ENCODE measurements at places on chromosomes 1 and 21.

DNA sequence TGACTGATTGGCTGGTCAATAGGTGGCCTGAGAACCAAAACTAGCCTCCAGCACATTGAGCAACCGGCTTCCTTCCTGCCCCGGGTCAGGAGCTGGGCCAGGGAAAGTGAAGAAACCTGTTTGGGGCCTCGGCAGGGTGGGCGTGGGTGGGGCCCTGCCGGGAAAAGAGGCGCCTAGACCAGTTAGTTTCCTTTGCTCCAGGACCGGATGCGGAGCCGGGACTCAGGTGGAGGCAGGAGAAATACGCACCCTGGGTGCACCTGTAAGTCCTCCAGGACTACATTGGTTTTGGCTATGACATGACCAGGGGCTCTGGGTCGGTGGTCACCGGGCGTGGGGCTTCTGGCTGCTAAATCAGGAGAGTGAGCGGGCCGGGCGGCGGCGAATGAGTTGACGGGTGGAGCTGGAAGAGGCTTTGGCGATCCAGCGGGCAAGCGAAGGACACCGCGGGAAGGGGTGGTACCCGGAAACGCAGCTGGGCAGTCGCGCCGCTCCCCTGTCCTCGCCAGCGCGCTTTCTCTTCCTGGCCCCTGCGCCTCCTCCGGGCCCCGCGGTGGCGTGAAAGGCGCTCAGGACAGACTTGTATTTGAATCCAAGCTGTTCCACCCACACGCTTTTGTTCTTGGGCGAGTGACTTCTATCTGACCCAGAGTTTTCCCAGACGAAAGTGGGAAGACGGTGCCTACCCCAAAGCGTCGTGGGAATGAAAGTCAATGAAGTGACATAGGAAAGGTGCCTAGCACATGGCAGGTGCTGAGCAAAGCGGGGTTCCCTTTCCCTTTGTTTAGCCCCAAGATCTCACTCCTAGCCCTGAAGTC lies 30.6 kb upstream of the JUN start:
- no peaks in the 10 kb centered on the region for H3K36me3 ChIP-seq
- peak overlapping the region; percentile 79 for H3K4me3 ChIP-seq
- no peaks in the 10 kb centered on the region for H3K27me3 ChIP-seq
- no peak for DNase-seq
- peaks cover 37% of the 10 kb centered on the region for H3K4me1 ChIP-seq

GRCh38 chr1:116991918-116992317 lies 9.6 kb upstream of the CD101 start:
- no peak overlapping the region for H3K27ac ChIP-seq
- H3K4me1 ChIP-seq, result peaks cover 11% of the 10 kb centered on the region
- DNase-seq, result no peak
- no peak overlapping the region for H3K4me3 ChIP-seq

GRCh38 chr1:23825762-23826522 lies 713 bp upstream of the HMGCL start:
- peak overlapping the region; percentile 96 for H3K4me3 ChIP-seq
- H3K27me3 ChIP-seq, result no peaks in the 10 kb centered on the region
- no peaks in the 10 kb centered on the region for H3K36me3 ChIP-seq
- H3K27ac ChIP-seq, result peak overlapping the region; percentile 88

DNA sequence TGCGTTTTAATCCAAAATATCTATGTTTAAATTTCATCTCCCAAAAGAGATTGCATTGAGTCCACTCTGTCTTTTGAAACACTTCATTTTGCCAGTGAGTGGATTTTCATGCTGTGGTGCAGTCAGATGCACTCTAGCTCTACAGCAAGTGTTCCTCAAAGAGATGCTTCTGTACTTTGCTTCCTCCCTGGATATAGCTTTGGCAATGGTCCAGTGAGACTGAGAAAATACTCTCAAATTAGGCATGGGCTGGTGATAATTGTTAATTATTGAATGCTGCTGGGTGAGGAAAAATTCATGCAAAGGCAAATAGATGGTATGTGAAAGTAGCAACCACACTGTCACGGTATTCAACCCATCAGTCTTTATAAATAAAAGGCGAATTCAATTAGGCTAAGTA lies 396.9 kb downstream of the ADGRL2 start:
- H3K36me3 ChIP-seq, result no peaks in the 10 kb centered on the region
- no peak for DNase-seq
- no peak overlapping the region for H3K4me3 ChIP-seq
- no peaks in the 10 kb centered on the region for H3K27me3 ChIP-seq

- DNase-seq, result no peak
- H3K27ac ChIP-seq, result no peak overlapping the region
- peaks cover 14% of the 10 kb centered on the region for H3K4me1 ChIP-seq
- no peak overlapping the region for H3K4me3 ChIP-seq
- H3K36me3 ChIP-seq, result no peaks in the 10 kb centered on the region
- H3K27me3 ChIP-seq, result no peaks in the 10 kb centered on the region
These were observed 6.0 kb downstream of the FOXJ3 start for GRCh38 chr1:42328916-42329496.

GRCh38 chr1:214438530-214438929 lies 112.9 kb downstream of the PTPN14 start:
- H3K4me1 ChIP-seq, result peaks cover 5% of the 10 kb centered on the region
- no peak overlapping the region for H3K27ac ChIP-seq
- DNase-seq, result no peak
- no peaks in the 10 kb centered on the region for H3K36me3 ChIP-seq
- H3K27me3 ChIP-seq, result no peaks in the 10 kb centered on the region
- H3K4me3 ChIP-seq, result no peak overlapping the region

DNA sequence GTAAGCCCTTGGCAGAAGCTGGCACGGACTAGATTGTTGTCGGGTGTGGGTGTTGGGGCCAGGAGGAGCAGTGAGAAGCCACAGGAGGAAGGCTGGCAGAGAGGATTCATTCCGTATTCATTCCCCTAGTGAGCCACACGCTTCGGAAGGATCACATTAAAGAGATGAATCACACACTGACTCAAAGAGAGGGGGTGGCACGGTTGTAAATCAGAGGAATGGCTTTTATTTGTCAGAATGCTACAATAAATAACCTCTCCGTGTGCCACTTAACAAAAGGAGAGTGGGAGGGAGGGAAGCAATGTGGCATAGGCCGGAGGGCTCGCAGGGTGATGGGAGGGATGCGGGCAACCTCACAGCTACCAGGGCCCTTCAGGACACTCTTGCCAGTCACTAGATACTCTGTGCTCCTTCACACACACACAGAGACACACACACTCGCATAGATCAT lies 135.5 kb downstream of the HIVEP3 start:
- H3K4me3 ChIP-seq, result no peak overlapping the region
- no peaks in the 10 kb centered on the region for H3K27me3 ChIP-seq
- DNase-seq, result no peak

GRCh38 chr1:17308593-17308992 lies 596 bp downstream of the PADI4 start:
- no peaks in the 10 kb centered on the region for H3K4me1 ChIP-seq
- H3K4me3 ChIP-seq, result no peak overlapping the region
- no peak for DNase-seq
- no peaks in the 10 kb centered on the region for H3K27me3 ChIP-seq

GRCh38 chr21:46500224-46500861 lies 41.7 kb downstream of the DIP2A start:
- peaks cover 5% of the 10 kb centered on the region for H3K4me1 ChIP-seq
- peaks cover 25% of the 10 kb centered on the region for H3K36me3 ChIP-seq
- no peak overlapping the region for H3K4me3 ChIP-seq
- H3K27ac ChIP-seq, result no peak overlapping the region
- no peaks in the 10 kb centered on the region for H3K27me3 ChIP-seq

- H3K4me1 ChIP-seq, result peaks cover 12% of the 10 kb centered on the region
- H3K27ac ChIP-seq, result no peak within 1 kb of the TSS
- peak within 1 kb of the TSS; percentile 68 for H3K4me3 ChIP-seq
- no peak for DNase-seq
- no peaks in the 10 kb centered on the region for H3K36me3 ChIP-seq
These were observed at the start of gene ASAP3 for GRCh38 chr1:23483321-23484252. Gene ASAP3, minus strand, starts transcription at chr1:23484179. Its CDS starts 46 bp downstream, at chr1:23484133.

DNA sequence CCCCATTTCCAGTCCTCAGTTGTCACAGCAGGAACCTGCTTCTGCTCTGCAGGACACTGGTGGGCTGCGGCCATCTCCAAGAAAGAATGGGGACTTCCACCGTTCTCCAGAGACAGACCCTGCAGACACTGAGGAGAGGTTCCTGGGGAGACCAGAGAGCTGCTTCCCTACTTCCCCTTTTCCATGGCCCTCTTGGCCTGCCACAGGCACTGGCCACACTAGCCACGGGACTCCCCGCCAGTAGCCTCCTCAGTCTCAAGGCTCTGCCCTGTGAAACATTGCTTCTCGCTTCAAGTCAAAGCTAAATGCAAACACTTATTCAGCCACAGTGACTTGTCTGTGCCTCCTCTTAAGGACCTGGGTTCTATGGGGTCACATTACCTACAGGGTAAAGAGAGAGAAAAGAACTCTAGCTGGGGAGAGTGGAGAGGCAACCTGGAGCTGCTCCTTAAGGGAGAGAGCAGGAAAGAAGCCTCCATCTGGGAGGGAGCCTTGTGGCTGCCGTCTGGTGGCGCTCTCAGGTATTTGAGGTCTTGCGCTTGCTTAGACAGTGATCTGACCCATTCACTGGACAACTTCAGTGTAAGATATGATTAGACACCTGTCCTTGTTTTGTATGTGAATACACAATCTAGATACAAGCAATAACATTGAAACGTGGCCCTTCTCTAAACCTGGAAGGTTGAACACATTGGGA lies 5.4 kb upstream of the SLAMF8 start:
- no peak for DNase-seq
- H3K36me3 ChIP-seq, result no peaks in the 10 kb centered on the region
- H3K4me3 ChIP-seq, result no peak overlapping the region
- peaks cover 6% of the 10 kb centered on the region for H3K4me1 ChIP-seq
- no peak overlapping the region for H3K27ac ChIP-seq

DNA sequence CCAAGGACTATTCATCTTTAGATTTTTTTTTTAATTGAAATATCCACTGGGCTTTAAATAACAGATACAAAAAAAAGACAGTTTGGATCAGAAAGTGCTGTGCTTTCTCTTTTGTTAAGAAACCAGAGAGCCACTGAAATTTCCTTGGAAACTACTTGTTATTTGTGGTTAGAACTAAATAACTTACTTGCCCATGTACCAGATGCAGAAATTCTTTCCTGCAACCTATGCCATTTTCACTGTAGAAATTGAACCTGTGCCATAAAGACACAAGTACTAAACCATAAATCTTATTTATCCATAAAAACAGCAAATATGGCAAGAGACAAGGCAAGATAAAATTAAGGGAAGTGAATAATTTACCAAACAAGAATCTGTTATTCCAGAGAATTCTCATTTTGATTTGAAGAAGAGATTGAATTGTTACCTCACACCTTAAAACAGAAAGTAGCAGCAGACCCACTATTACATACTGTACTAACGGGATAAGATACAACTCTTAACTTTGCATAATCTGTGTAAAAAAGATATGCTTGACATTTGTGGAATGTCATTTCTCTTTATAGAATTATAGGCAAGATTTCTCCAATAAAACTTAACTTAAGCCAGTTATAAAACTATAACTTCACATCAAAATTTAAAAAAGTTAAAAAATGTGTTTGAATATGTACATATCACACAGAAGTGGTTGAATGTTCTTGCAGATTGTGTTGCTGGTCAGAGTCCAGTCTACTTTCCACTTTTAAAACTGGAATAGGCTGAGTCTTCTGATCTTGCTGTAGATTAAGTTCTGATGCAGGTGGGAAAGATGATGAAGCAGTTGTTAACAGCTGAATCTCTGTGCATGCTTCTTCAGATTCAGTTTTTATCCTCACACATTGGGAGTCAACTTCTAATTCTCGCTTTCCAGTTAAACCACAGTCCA lies 6.3 kb upstream of the PHTF1 start:
- H3K4me1 ChIP-seq, result peaks cover 11% of the 10 kb centered on the region
- no peak overlapping the region for H3K27ac ChIP-seq
- no peak for DNase-seq

GRCh38 chr1:167121375-167122120 lies 27.7 kb downstream of the STYXL2 start:
- H3K36me3 ChIP-seq, result no peaks in the 10 kb centered on the region
- H3K27ac ChIP-seq, result no peak overlapping the region
- peak overlapping the region; percentile 56 for H3K4me3 ChIP-seq

DNA sequence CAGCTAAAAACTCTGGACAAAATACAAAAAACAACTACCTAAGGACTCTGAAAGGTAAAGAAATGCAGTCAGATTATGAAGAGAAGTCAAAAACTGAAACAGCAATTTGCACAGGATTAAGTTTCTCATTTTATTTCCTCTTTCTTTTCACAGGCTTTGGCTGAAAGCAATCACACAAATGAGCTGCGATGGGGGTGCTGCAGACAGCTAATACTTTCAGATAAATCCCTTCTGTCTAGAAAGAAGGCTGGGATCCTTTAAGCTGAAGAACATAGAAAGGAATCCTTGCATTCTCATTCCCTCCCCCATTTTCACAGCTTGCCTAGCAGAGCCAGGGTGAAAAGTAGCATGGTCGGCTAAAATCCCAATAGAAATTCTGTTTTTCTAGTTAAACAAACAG lies 32.0 kb upstream of the PRDX6 start:
- no peaks in the 10 kb centered on the region for H3K4me1 ChIP-seq
- no peak for DNase-seq
- no peaks in the 10 kb centered on the region for H3K27me3 ChIP-seq
- H3K36me3 ChIP-seq, result peaks cover 11% of the 10 kb centered on the region

DNA sequence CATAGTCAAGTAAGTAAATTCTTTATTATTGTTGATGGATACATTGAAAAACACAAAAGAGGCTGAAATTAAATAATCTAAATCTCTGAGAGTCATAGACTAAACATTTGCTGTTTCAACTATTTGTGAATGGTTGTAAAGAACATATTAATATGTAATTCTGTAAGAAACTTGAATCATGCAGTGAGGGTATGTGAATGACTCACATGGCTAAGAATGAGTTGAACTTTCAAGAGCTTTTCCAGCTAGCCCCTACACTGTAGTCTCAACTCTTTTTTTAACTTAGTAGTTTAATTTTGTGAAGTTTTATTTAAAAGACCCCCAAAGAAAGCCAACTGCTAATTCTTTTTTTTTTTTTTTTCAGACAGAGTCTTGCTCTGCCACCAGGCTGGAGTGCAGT lies 588.1 kb downstream of the DPYD start:
- DNase-seq, result no peak
- no peaks in the 10 kb centered on the region for H3K36me3 ChIP-seq
- no peaks in the 10 kb centered on the region for H3K27me3 ChIP-seq

DNA sequence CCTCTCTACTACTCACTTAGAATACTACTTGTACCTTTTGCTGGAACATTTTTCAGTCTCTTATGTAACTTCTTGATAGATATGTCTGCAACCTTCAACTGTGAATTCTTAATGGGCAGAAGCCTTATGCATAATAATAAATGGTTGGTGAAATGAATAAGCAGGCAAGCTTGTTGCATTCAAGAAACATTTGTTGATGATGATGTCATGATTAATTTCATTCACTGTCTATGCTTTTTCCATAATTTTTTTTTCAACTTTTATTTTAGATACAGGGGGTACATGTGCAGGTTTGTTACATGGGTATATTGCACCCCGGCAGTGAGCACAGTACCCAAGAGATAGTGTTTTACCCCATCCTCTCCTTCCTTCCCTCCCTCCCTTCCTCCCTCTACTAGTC lies 48.0 kb downstream of the SIPA1L2 start:
- H3K27ac ChIP-seq, result no peak overlapping the region
- H3K27me3 ChIP-seq, result no peaks in the 10 kb centered on the region
- no peak for DNase-seq
- no peaks in the 10 kb centered on the region for H3K36me3 ChIP-seq
- H3K4me3 ChIP-seq, result no peak overlapping the region

GRCh38 chr1:118185084-118185832 lies at the start of gene SPAG17:
Gene SPAG17, minus strand, starts transcription at chr1:118185228. Its CDS starts 71 bp downstream, at chr1:118185157.
- no peak within 1 kb of the TSS for H3K27ac ChIP-seq
- H3K4me3 ChIP-seq, result no peak within 1 kb of the TSS
- H3K27me3 ChIP-seq, result no peaks in the 10 kb centered on the region
- no peaks in the 10 kb centered on the region for H3K4me1 ChIP-seq

Measured in effector memory CD4-positive, alpha-beta T cell (primary cell).